IMR-90 (cell line): ENCODE measurements at places on chromosomes 7 and 10. TPM values are rescaled to one million over a fixed set of nuclear protein-coding genes. Genes with fewer than 3 reads are reported as not detected.

SLC16A9 gene
- total RNA-seq = 0.18 and 0.56 TPM in 2 replicates

GRCh38 chr7:143185551-143185950 lies 2.3 kb downstream of the TAS2R39 start:
- no peaks in the 10 kb centered on the region for H3K27me3 ChIP-seq
- no peak overlapping the region for H3K4me3 ChIP-seq
- H3K4me1 ChIP-seq = no peaks in the 10 kb centered on the region

DNA sequence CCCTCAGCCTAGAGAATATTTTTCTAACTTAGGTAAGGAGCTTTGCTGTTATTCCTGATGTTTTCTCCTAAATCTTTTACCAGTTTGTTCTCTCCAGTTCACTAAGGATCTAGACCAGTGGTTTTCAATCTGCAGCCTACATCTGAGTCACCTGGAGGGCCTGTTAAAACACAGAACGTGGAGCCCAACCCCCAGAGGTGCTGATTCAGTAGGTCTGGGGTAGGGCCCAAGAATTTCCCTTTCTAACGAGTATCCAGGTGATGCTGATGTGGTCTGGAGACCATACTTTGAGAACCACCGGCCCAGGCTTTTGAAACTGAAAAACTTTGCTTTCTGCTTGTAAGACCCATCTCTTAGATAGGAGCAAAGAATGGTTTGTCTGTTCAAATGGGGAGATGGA lies 51.2 kb upstream of the KMT2E start:
- no peak overlapping the region for H3K4me3 ChIP-seq
- no peak overlapping the region for H3K27ac ChIP-seq
- no peaks in the 10 kb centered on the region for H3K36me3 ChIP-seq
- no peak for DNase-seq
- H3K27me3 ChIP-seq = no peaks in the 10 kb centered on the region

DNA sequence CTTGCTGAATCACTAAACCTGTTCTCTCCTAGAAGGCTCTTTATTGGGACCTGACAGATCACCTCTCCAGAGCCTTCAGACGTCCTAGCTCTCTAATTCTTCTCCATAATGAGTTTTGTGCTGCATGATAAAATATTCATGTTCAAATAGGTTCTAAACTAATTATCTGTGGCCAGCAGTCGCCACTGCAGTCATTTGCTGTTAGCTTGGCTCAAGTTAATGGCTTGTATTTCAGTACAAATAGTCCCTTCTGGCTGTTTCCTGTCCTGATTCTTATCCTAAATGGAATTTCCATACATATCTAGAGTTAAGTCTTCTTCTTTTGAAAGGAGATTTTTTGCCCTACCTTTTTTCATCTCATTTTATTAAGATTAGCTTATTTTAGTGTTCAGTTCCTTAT lies 303.2 kb downstream of the EXOC4 start:
- H3K27ac ChIP-seq = no peak overlapping the region
- H3K4me3 ChIP-seq = no peak overlapping the region
- H3K27me3 ChIP-seq = no peaks in the 10 kb centered on the region
- no peaks in the 10 kb centered on the region for H3K36me3 ChIP-seq
- no peaks in the 10 kb centered on the region for H3K4me1 ChIP-seq

- H3K36me3 ChIP-seq = no peaks in the 10 kb centered on the region; the same call in 1 of the 2 replicates
- no peak overlapping the region for H3K27ac ChIP-seq
- peak; percentile 59 for DNase-seq
- H3K27me3 ChIP-seq = no peaks in the 10 kb centered on the region
- H3K4me1 ChIP-seq = peaks cover 11% of the 10 kb centered on the region
These were observed 155.7 kb downstream of the LCOR start for GRCh38 chr10:96987842-96988175.
